Iris pigment epithelial cell (primary cell): ENCODE measurements at places on chromosomes 16 and 17.

DNA sequence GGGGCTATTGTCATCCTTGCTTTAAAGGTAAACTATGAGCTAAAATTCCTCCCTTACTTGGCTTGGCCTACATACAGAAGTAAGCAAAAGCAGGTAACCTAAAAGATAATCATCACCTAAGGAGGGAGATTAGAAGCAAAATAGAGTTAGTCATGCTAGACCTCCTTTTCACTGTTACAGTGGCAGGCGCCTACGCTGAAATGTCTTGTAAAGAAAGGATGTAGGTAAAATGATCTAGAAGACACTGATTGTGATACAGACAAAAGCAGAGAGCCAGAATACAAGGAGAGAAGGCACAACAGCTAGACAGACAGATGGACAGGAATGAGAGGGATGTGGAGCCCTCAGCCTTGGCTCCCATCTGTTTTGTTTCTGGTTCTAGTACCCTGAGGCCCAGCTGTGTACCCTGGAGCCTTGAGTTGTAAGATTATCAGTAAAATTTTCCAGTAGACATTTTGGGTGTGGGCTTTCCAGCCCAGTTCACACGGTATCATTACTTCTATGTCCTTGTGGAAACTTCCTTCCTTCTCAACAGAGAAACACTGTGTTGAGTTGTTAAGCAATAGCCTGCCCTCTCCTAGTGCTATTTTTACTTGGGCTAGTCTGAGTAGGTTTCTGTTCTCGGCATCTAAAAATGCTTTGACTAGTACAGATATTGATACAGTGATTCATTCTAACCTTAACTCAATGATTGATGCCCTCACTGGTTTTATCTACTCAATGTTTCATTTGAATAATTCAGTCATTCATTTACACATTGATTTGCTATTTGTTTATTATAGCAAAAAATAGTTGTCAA lies 7.7 kb upstream of the C16orf78 start:
- DNase-seq: no peak

GRCh38 chr17:48592577-48592976 lies 1.0 kb downstream of the HOXB5 start:
- no peak for DNase-seq

DNA sequence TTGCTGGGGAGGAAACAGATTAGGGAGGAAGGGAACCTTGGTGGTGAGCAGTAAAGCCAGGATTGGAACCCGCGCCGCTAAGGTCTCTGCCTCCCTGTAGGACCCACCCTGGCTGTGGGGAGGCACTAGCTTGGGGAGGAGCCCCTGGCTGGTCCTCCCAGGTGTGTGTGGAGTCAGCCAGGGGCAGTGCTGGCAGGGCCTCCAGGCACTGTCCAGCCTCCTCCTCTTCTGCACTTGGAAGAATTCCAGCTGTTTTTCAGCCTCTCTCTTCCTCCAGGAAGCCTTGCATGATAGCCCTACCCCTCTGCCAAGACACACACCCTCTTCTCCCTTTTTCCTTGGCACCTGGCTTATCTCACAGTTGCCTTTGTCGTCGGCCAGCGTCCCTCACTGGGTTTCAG lies 34.8 kb downstream of the TMEM235 start:
- no peak for DNase-seq

DNA sequence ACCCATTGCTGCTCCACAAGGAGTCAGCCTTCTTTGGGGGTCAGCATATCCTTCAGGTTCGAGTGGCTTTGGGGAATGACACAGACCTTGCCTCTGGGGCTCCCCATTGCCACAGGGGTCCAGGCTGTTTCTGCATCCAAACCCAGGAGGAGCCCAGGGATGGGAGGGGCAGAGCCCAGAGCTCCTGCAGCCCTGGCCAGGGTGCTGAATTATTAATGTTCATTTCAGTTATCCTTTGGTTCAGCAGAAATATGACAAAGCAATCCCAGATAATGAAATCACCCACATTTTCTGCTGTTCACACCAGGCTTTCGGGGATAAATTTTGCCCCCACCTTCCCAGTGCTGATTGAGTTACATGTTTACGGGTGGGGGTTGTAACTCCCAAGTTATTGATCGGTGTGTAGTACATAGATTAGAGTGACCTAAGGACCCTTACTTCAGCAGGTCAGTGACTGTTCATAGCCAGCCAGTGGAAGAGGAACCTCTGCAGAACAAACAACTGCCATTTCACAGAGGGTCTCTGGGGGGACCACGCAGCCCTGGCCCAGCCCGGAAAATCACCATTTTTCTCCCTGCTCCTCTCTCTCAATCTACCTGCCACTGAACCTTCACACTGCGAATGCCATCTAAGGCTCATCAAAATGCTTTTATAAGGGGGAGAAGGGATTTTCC lies 240.3 kb upstream of the N4BP1 start:
- DNase-seq: no peak

GRCh38 chr17:19621697-19622096 lies 26.9 kb upstream of the ALDH3A2 start:
- no peak for DNase-seq

DNA sequence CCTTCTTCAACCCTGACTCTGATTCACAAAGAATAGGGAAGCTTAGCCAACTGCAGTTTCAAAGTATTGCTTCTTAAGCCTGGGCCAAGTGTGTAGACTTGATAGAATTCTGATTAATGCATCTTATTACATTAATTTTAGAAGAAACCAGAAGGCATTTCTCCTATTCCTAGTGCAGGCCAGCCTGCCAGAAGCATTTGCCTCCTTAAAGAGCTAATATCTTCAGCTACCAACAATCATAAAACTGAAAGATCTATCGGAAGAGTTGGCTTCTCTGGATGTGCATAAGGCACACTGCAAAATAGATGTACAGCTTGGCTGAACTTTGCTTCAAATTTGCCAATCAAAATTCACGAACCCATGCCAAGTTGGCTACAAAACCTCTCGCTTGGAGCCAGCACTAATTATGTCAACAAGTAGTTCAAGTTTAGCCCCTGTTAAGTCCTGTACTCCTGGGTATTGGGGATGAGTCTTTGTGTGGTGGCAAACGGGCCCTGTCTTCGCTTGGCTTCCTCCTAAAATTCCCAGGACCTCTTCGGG lies 717.8 kb downstream of the WWOX start:
- no peak for DNase-seq

- no peak for DNase-seq
These were observed 5.3 kb downstream of the NTHL1 start for GRCh38 chr16:2042171-2042985.

GRCh38 chr16:57730771-57731730 lies 4.5 kb upstream of the KATNB1 start:
- no peak for DNase-seq

DNA sequence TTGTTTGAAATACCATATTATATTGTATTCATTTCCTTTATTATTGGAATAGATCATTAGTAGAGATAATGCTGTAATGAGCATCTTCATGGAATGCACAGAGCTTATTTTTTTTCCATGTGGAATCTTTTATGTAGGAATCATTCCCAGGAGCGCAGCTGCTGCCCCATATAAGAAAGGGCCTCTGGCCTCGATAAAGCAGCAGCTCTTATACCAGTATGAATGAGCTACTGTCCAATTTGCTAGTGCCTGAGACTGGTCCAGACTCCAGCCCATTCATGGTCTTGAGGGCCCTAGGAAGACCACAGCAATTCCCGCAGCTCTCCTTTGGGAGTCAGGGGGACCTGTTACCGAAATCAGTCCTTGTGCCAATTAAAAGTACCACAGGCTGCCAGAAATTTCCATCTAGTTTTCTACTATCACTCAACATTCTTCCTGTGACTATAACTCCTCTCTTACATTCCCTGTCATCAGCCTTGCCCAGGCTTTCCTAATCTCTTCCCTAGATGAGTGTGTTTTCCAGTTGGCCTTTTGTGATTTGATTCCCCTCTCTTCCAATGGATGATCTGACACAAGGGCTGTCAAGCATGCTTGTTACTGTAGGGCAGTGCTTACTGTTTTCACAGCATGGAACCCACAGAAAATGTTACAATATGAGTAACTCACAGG lies 1.9 kb downstream of the ZNF843 start:
- no peak for DNase-seq

DNA sequence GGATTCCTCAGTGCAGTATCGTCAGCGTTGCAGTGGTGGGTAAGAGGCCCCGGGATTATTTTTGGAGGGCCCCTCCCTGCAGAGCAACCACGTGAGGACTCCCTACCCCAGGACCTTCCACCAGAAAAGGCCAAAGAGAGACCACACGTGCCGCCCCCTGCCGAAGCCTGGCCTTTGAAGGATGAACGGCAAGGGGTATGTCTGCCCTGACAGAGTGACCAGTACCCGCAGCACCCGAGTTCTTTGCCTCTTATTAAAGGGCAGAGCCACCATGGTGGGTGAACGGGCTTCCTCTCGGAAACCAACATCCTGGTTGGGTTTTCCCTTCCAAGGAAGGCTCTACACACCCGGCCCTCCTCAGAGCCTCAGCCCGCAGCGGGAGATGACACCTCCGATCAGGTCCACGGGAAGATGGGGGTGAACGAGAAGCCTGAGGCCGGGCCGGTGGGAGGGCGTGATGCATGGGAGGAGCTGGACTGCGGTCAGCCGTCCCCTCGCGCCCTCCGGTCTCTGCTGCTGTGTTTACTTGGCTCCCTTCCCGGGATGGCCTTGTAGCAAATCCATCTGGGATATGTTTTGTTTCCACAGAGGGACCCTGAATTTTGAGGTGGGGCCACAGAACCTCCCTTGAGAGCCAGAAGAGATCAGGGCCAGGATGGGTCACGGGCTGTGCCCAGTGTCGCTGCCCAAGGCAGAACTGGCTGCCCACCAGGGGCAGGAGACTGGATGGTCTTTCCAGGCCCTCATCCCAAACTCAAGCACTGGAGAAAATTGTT lies 49.1 kb downstream of the TBC1D16 start:
- DNase-seq: peak; percentile 83
